NCI-H524 treated with DMSO at 0.1 percent for 48 hours (cell line): ENCODE measurements at places on chromosomes 3 and 15.

DNA sequence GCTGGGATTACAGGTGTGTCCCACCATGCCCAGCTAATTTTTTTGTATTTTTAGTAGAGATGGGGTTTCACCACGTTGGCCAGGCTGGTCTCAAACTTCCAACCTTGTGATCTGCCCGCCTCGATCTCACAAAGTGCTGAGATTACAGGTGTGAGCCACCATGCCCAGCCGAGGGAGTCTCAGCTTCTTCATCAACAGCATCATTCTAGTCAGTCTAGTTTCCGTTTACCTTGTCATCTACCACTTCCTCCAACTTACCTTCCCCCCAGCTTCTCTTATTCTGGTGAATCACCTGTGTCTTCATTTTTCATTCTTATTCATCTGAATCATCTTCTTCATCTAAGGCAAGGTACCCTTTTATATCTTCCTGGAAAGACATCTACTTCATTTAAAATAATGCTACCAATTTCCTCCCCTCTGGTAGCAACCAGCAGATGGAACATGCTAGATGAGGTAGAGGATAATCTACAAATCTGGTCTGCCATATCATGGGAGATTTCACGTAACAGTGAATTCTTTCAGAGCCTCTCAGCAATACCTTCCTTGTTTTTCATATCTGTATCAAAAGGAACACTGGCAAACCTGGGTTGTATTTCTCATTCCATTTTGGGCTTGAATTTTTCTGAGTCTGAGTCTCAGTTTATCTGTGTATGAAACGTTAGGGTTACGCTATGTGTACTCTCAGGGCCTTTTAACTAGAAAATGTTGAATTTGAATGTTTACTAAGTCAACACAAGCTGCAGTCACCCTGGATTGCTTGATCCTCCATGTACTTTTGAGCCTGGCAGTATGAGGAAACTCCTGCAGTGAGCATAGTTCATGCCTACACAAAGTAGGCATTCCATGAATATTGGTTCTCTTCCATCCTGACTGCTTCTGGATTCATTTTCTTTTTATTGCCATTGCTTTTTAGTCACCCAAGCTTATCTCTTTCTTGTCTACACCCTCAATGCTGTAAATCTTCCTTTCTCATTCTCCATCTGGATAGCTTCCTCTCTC lies 16.8 kb downstream of the LPP start:
- no peak for DNase-seq

DNA sequence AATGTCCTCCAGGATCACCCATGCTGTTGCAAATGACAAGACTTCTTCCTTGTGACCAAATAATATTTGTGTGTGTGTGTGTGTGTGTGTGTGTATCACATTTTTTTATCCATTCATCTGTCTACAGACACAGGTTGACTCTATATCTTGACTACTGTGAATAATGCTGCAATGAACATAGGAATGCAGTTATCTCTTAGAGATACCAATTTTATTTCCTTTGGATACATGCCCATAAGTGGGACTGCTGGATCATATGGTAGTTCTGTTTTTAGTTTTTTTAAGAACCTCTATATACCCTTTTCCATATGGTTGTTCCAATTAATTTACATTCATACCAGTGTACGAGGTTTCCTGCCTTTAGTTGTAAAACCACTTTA lies 41.7 kb downstream of the GPR176 start:
- no peak for DNase-seq

DNA sequence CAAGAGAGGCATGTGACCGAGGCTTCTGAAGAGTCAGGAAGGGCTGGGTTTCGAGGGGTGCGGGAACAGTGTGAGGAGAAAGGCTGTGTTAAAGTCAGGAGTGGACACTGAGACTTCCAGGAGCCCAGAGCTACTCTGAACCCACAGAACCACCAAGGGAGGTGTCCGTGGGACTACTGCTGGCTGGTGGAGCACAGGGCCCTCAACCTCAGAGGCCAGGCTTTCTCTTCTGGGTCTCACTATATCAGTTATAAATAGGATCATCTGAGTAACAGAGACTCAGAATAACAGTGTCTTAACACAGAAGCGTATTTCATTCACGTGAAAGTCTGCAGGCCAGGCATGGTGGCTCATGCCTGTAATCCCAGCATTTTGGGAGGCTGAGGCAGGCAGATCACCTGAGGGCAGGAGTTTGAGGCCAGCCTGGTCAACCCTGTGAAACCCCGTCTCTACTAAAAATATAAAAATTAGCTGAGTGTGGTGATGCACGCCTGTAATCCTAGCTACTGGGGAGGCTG lies 113.6 kb downstream of the TMEM266 start:
- no peak for DNase-seq

DNA sequence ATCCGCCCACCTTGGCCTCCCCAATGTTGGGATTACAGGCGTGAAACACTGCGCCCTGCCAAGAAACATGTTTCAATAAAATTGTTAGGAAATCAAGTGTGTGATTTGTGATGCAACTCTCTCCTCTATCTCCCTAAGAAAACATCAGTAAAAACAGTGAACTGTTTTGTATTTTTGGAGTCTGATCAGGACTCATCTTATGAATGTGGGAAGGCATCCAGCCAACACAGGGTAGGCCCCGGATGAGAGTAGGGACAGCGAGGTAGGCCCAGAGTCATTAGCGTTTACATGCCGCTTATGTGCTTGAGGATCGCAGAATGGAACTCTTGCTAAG lies 884 bp upstream of the GLYCTK start:
- DNase-seq = no peak

DNA sequence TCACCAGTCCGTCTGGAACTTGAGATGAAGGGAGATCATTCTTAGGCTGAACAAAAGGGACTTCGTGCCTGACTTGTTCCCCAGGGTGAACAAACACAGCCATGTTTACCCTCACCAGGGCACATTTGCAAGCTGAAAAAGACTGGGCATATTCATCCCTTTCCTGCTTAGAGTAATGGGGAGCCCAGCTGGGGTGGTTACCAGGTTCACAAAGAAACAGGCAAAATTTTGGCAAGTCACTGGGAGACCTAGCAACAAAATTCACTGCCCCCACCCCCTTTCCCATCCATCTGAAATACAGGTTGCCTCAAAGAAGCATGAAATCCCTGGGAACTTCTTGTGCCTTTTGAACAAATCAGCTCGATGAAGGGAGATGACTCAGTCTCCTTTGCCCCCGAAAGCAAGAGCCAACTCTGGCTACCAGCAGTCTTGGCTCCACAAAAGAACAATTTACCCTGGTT lies 775.0 kb downstream of the SQOR start:
- DNase-seq = no peak

DNA sequence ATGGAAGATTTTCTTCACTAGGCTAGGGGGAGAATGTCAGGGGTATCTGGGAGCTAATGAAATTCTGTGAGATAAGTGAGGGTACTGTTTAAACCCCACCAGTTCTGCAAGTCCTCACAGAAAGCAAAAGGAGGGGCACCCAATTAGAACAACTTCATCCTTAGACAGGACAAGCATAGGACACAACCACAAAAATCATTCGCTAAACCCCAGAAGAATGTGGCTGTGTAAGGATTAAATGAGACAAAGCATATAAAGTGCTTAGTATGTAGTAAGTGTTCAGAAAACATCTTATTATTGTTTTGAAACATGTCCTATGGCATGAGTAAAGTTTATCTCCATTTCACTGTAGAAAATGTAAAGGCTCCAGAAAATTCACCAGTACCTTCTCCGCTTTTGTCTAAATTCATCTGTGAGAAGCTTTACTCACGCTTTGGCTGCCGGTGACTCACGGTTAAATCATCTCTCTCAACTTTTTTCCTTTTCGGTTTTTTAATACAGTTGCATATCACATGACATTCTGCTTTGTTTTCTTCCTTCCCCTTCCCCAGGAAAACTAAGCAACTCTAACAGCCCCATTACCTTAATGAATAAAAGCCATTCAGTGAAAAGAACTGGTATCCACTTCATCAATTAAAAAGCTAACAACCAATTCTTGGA lies 1.7 kb downstream of the CLRN1 start:
- DNase-seq = no peak

DNA sequence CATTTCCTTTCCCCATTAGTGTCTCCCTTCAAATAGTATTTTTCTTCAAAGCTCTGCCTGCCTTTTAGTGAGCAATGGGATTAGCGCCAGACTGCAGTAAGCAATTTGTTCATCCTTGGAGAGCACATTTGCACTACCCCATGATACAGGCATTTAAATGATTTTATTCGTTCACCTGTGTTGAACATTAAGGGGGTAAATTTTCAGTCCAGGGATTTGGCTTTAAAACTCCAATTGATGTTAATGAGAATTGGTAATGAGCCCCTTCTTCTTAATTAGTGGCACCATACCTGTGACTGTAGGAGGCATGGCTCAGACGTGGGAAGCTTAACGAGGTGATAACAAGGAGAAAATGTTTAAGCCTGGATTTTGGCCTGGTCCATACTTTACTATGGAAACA lies 161.4 kb upstream of the NANOGP8 start:
- DNase-seq = no peak

- DNase-seq = no peak
Observed at GRCh38 chr3:64148955-64149653, 76.2 kb downstream of the PRICKLE2 start.

DNA sequence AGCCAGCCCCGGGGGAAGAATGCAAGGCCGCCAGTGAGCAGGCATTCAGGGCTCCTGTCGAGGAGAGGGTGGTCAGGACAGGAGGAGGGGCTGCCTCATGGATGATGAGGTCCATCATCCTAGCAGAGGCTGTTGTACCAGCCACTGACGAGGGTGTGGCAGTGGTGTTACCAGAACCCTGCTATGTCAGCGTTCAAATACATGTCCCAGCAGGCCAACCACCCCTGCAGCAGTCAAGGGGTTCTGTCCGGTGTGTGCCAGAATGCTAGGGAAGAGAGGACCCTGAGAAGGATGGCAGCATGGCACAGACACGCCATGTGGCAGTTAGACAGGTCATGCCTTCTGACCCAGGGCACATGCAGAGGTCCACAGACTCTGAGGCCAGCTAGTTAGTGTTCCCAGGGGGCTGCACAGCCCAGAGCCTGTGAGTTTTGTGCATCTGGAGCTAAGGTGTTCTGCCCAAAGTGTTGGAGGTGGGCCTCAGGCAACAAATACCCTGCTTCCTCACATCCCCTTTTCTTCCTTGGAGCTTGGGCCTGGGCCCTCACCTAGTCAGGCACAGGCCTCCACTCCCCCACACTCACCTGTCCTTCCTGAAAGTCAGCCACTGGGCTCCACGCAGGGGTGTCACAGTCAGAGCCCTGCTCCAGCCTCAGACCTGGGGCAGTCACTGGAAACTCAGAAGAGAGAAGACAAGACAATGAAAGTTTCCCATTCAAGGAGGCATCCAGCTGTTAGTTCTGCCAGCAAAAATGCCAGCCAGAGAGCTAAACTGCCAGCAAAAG lies 7.8 kb downstream of the PAK6 start:
- no peak for DNase-seq

DNA sequence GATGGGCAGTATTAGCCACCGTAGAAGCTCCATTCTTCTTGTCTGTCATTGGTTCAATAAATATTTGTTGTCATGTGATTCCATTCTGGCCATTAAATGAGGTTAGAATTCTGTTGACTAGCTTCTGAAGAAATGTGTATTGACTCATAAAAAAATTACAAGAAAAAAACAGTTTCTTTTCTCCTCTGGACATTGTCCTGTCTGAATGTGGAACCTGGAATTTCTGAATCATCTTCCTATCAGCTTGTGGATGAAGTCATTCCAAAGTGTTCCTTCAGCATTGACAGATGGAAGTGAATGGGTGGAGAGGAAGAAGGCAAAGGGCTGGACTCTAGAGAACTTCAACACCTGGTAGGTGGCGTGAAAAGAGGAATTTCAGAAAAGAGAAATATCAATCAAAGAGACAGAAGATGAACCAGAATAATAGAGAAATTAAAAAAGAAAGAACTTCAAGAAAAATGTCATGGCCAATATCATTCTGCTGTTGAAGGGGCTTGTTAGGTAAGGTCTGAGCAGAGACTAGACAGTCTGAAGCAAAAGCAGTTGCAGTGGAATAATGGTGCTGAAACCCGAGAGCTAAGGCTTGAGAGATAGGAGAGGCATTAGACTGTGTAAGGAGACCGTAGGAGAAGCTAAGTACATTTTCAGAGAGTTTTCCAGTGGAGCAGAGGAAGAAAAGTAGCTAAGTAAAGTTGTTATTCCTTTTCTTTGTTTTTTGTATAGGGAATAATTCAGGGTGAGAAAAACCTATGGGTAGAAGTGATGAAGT lies 806.6 kb downstream of the SQOR start:
- DNase-seq = peak; percentile 23
